ENCODE measurements at places on chromosomes 6 and 20.

- DNase-seq, result no peak
Observed at GRCh38 chr6:121884091-121884490, 448.6 kb downstream of the GJA1 start.

DNA sequence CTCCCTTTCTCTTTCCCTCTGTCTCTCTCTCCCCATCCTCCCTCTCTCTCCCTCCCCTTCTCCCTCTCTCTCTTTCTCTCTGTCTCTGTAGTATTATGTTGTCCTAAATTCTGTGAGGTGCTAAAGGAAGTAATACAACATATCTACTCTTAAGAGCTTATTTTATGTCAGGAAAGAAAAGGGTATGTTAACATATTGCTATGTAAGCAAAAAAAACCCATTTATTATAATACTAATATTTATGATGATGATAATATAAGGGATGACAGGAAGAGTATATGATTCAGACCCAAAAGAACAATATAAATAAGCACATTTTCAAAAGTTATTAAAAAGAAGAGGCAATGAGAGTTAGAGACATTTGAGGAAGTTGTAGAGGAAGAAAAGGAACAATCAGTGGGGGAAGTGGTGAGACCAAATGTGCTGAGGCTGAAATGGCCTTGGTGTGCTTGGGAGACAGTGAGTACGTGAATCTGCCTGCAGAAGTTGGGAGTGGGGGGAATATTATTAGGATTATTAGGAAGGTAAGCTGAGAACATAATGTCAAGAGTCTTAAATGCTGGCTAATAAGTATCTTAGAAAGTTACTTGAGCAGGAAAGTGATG, 303.6 kb upstream of the FERMT1 start:
- DNase-seq, result no peak

DNA sequence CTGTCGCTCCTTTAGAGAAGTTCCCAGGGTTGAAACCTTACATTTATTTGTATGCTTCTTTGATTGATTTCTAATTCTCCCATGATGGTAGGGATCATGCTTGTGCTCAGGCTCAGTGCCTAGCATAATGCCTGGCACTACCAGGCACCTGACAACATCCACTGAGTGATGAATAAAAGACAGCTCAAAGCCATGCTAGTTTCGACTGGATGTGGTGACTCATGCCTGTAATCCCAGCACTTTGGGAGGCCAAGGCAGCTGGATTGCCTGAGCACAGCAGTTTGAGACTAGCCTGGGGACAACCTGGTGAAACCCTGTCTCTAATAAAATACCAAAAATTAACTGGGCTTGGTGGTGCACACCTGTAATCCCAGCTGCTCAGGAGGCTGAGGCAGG, 11.6 kb upstream of the CD164 start:
- DNase-seq, result peak; percentile 24

- DNase-seq, result no peak
Observed at GRCh38 chr6:102918161-102918560, 1524.7 kb downstream of the GRIK2 start.

DNA sequence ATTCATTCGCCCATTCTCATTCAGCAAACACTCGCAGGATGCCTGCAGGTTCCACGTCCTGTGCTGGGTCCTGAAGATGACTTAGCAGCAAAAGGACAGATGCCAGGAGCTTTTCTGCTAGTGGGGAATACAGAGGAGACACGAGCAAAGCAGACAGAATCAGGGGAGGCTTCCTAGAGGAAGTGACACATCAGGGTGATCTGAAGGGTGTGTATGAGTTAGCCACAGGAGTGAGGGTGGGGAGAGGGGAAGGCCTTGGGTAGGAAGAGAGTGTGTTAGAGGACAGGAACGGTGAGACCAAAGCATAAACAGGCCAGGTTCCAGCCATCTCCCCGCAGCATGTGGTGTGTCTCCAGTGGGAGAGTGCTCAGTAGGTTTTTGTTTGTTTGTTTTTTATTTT, 73.4 kb upstream of the GTSF1L start:
- DNase-seq, result no peak

DNA sequence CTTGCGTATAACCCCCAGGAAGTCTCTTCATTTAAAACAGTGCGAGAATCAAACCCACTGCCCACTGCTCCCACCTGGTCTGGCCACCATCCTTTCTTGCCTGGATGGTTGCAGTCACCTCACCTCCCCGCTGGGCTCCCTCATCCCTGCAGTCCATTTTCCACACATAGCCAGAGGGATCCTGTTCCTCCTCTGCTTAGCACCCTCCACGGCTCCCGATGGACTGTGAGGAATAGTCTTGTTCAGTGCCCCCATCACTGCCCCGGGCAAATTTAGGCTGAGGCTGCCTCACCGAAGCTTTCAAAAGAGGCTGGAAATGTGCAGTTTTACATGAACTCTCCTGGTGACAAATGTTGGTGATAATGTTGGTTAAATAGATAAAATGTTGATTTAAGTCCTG, 17.7 kb downstream of the KCNG1 start:
- no peak for DNase-seq

DNA sequence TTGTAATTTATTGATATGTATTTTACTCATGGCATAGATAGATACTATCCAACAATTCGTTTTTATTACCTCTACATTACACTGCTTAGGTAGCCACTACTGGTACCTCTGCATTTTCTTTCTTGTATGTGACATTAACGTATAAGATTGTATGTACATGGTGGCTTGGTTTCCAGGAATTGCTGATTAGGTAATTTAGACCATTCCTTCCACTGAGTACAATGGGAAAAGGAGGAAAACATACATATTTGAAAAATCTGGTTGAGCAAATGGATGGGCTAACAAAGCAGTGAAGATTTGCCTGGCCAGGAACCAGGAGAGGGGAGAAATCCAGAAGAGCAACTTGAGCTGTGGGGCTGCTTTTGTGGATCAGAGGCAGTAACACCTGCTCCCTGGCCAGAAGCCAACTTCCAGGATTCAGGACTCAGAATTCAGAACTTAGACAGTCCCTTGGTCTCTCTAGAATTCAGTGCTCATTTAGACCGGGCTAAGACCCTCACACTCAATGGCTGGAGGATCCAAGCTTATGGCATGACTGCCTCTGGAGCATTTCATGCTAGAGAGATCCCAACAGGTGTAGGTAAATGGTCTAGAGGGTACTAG, 17.9 kb upstream of the MICB start:
- no peak for DNase-seq

DNA sequence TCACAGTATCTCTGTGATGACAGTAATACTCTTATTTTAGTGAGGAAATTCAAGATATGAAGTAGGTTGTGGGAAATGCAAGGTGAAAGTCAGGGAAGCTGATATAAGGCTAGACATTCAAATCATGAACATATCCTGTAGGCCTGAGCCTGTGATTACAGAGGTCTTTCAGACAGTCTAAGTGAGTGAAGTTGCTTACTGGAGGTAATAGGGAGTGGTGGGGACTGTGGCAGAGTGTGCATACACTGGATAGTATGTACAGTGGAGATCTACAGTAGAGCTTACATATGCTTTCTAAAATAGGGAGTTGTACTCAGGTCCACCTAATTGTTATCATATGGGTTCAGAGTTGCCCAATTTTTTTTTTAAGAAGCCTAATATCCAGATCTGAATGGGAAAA, 3.1 kb downstream of the DHX35 start:
- DNase-seq, result no peak

DNA sequence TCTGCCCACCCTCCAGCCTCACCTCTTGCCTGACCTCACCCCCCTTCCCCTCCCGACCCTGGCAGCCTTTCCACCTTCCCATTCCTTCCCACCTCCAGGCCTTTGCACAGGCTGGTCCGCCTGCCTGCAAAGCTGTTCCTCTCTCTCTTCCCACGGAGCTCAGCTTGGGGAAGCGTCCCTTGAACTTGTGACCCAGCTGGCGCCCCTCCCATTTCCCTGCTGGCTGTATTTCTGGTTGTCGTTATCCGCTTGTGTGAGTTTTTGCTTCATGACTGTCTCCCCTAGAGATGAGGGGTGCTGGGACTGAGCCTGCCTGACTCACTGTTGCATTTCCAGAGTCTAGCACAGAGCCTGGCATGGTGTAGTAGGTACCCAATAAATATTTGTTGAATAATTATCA, 32.5 kb downstream of the VSTM2L start:
- DNase-seq, result no peak

- DNase-seq, result no peak
Observed at GRCh38 chr6:45498591-45498990, 120.9 kb upstream of the SUPT3H start.

GRCh38 chr20:58103517-58103904, 124.9 kb downstream of the ANKRD60 start:
- DNase-seq, result no peak

GRCh38 chr6:155327326-155328073, 13.2 kb upstream of the TFB1M start:
- DNase-seq, result peak; percentile 46

- DNase-seq, result no peak
Observed at GRCh38 chr6:491233-491632, 99.7 kb downstream of the IRF4 start.

GRCh38 chr6:137495703-137496336, 1.6 kb upstream of the OLIG3 start:
- no peak for DNase-seq

GRCh38 chr6:42280966-42281533, 63.4 kb upstream of the MRPS10 start:
- DNase-seq, result no peak

- DNase-seq, result no peak
Observed at GRCh38 chr20:10675450-10675848, 1.6 kb upstream of the JAG1 start.
